Posterior cingulate gyrus (tissue), 11 donors: ENCODE measurements at places on chromosomes 4 and X.

DNA sequence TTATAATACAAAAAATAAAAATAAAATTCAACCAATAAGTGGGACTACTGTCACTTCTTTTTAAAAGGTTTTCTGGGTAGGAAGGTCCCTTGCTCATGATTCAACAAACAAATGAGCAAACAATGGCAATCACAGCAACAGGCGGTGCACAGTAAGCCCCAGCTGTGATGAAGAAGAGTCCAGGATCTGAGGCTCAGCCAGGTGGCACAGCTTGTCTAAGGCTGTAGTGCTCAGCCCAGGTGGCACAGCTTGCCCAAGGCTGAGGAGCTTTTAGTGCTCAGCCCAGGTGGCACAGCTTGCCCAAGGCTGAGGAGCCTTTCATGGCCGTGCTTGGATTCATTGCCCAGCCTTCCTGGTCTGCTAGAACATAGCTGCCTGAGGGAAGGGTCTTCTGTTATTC lies 75.0 kb downstream of the ZFYVE28 start:
- no peak for DNase-seq

GRCh38 chr4:90958256-90958895 lies 831.2 kb downstream of the CCSER1 start:
- DNase-seq, result no peak

DNA sequence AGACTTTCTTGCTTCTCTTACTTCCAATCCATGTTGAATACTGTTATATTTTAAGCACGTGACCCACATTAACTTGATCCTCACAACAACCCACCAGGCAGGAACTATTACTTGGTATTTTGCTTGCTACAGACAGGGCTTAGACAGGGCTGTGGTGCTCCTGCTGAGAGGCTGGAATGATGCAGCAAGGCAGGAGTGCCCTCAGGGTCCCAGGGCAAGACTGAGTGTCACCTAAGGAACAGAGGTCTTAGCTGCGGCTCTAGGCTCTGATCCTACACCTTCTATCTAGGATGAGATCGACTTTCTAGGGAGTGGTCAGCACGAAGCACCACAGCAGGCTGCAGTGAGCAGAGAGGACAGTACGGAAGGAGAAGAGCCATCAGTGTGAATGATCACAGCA lies 20.0 kb downstream of the TAPT1 start:
- DNase-seq, result peak; percentile 67

DNA sequence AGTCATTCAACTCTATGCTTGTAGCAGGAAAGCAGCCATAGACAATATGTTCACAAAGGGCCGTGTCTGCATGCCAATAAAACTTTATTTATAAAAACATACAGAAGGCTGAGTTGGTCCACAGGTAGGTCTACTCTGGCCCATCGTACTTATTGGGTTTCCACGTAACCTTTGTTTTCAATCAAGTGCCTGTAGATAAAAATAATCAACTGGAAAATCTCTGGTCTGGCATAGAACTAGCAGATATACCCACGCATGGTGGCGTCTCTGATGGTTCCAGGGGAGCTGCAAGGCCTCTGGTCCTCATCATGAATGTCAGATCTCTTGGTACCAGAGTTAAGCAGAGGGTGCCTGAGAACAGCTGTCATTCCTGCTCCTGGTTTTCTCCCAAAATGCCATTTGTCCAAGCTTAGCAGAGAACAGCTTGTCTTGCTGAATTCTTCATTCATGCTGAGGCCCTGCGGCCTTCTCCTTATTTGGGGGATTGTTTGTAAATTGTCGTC lies 31.4 kb upstream of the JAKMIP1 start:
- DNase-seq, result no peak

DNA sequence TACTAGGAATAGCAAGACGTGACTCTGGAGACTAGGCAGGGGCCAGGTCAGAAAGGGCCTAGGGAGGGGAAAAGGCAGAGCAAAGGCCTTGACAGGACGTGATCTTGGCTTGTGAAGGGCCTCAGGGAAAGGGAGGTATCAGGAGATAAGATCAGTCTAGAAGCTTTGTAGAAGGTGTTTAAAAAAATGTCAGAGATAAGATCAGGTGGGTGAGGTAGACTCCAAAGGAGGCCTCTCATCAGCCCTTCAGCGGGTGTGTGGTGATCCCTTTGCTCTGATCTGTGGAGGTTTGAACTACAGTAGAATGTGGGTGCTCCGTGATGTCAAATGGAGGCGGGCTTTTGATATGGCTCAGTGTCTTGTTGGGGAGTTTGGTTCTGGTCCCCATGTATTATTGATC lies 78.8 kb upstream of the PRPS1 start:
- no peak for DNase-seq

DNA sequence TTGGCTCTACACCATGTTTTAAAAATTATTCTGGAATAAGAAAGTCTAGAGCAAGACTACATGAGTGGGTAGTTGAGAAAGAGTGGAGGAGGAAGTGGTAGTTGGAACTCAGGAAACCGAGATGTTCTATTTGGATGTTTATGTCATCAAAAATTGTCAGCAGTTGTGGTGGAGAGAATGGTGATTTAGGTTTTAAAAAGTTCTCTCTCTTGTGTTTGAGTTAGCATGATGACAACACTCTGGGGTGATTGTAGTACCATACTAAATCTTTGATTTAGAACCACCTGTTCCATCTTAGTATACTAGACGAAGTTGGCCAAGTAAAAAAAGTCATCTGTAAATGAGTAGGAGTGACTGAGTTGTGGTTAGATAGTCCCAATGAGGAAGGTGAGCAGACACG lies 40.7 kb downstream of the KLHL2 start:
- no peak for DNase-seq

GRCh38 chr4:36088542-36088941 lies 155.8 kb downstream of the ARAP2 start:
- no peak for DNase-seq

DNA sequence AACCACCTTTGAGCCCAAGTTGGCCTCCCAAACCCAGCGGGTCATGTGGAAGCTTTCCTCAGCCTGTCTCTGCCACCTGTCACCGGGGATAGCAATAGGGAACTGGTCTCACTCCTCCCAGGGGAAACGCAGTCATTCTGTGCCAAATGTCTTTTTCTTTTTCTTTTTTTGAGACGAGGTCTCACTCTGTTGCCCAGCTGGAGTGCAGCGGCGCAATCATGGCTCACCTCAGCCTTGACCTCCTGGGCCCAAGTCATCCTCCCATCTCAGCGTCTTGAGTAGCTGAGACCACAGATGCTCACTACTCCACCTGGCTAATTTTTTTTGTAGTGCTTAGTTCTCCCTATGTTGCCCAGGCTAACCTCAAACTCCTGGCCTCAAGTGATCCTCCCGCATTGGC lies 40.3 kb downstream of the MED28 start:
- DNase-seq, result no peak
